ENCODE measurements at places on chromosomes 11 and 22.

DNA sequence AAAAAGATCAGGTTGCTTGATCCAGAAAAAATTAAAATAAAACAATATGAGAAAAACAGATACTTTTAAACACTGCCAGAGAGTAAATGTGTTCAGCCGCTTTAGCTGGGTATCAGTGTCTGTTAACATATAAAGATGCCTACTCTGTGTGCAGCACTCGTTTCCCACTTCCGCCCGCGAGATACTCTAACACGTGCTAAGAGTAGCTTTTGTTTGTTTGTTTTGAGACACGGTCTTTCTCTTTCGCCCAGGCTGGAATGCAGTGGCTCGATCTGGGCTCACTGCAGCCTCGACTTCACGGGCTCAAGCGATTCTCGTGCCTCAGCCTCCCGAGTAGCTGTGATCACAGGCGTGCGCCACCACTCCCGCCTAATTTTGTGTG lies 531 bp upstream of the MEN1 start:
- DNase-seq, result peak; percentile 22

- no peak for DNase-seq
Measured at GRCh38 chr22:24200619-24201212, 19.4 kb downstream of the SUSD2 start.

GRCh38 chr11:123384116-123384515 lies 46.0 kb upstream of the GRAMD1B start:
- no peak for DNase-seq

GRCh38 chr22:49203859-49204598 lies 623.6 kb downstream of the BRD1 start:
- no peak for DNase-seq

DNA sequence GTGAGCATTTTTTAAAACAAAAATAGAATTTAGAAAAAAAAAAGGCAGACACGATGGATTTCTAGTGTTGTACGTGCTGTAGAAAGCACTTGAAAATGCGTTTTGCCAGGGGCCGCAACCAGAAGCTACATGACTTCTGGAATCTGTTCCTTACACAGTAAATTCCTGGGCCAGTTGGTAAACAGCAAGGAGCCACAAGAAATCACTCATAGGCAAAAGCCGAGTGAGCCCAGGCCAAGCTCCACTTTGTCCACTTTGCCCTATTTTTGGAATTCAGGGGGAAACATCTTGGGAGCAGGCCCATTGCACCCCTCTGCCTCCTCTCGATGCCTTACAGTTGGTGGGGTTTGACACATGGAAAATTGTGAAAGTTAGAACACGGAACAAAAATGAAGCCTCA lies 4.1 kb upstream of the CELSR1 start:
- DNase-seq, result no peak

DNA sequence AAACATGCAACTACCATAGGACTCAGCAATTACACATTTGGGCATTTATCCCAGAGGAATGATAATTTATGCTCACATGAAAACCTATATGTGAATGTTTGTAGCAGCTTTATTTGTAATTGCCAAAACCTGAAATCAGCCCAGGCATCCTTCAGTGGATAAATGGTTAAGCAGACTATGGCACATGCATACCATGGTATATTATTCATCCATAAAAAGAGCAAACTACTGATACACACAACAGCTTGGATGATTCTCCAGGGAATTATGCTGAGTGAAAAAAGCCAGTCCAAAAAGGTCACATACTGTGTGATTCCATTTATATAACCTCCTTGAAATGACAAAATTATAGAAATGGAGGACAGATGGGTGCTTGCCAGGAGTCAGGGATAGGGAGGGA lies 86.7 kb downstream of the ALX4 start:
- DNase-seq, result no peak

GRCh38 chr11:17720796-17721171 lies 1.4 kb downstream of the MYOD1 start:
- no peak for DNase-seq

DNA sequence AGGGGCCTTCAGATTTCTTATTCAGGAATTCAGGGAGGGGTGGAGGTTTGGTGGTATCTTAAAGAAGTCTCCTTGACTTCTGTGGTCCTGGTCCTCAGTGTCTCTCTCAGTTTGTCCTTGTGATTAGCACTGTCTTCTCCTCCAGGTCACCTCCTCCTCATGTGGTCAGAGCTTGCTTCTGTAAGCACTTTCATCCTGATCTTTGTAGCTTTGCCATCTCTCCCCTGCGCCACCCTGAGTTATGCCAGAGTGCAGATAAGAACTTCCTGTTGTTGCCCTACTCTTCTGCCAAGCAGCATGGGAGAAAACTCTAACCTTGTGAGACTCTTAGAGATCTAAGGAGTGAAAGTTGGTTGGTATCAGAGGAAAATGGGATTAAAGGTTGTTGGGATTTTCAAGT lies 30.9 kb downstream of the MICAL2 start:
- no peak for DNase-seq

- no peak for DNase-seq
Measured at GRCh38 chr22:45776313-45776585, 104.6 kb downstream of the ATXN10 start.

DNA sequence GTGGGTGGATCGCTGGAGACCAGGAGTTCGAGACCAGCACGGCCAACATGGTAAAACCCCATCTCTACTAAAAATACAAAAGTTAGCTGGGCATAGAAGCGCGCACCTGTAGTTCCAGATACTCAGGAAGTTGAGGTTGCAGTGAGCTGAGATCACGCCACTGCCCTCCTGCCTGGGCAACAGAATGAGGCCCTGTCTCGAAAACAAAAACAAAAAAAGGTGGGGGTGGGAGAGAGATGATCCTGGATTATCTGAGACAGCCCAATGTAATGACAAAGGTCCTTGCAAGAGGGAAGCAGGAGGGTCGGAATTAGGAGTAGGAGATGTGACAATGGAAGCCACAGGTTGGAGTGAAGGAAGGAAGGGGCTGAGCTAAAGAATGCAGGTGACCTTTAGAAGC lies 87.6 kb upstream of the APOA1 start:
- no peak for DNase-seq

GRCh38 chr22:34696557-34696956 lies 369.4 kb upstream of the ISX start:
- no peak for DNase-seq

GRCh38 chr11:95152876-95153856 lies 63.5 kb downstream of the ENDOD1 start:
- DNase-seq, result no peak

- no peak for DNase-seq
Measured at GRCh38 chr11:28584992-28585391, 476.8 kb downstream of the METTL15 start.

DNA sequence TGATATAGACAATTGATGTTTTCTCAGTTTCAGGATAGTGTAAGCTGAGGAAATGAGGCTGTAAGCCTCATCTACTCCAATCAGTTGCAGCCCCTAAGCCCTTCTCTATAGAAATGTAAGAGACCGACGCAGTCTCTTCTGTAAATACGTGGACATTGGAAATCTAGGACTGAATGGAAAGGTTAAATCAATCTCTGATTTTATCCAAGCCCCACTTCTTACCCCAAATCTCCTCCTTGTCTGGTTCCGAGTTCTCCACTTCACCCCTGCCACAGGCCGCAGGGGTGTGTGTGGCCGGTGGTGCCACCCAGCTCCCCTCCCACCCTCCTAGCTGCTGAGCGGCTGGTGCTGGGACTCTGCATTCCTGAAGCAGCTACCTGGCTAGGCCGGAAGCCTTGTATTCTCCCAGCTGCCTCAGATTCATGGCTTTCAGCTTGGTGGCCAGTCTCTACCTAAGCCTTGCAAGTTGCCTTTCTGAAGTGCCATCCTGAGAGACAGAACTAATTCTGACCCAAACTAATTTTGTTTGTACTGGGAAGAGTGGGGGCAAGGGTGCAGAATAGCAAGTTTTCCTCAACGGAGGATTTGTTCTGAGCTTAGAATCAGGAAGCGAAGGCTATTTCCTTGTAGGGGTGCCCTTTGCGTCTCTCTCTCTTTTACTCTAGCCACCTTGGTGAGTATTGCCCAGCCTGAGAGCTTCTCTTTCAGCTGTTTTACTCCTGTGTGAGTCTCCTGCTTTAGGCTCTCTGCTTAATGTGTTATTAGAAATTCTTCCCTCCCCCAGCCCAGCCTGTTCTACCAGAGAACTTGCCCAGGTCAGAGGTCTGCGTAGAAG lies 749 bp downstream of the VWA5A start:
- DNase-seq, result no peak

DNA sequence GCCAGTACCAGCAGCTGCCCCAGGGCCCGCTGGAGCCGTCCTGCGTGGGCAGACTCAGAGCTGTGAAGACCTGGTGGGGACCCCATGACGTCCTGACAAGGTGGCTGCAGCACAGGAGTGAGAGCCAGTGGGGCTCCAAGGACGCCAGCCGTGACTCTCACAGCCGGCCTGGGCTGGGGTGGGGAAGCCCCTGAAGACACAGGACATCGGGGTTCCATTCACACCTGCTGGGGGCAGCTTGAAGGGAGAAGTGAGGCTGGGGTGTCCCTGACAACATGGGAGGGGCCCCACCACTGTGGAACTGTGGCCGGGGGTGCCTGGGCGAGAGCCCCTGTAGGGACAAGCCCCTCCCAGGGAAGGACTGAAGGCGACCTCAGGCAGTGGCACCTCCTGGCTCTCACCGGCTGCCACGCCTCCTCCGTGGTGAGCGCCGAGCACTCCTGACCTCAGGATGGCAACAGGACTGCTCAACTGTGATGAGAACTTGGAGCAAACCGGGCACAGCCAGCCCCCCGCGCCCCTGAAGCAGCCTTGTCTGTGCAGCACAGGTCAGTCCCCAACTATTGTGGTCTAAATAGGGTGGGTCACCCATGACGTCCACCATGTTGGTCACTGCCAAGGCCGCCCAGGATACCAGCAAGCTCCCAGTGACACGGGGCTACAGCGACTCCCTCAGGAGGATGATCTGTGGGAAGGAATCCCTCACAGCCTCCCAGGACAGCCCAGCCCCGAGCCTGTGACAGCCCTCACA lies 22.7 kb upstream of the IL17REL start:
- no peak for DNase-seq

DNA sequence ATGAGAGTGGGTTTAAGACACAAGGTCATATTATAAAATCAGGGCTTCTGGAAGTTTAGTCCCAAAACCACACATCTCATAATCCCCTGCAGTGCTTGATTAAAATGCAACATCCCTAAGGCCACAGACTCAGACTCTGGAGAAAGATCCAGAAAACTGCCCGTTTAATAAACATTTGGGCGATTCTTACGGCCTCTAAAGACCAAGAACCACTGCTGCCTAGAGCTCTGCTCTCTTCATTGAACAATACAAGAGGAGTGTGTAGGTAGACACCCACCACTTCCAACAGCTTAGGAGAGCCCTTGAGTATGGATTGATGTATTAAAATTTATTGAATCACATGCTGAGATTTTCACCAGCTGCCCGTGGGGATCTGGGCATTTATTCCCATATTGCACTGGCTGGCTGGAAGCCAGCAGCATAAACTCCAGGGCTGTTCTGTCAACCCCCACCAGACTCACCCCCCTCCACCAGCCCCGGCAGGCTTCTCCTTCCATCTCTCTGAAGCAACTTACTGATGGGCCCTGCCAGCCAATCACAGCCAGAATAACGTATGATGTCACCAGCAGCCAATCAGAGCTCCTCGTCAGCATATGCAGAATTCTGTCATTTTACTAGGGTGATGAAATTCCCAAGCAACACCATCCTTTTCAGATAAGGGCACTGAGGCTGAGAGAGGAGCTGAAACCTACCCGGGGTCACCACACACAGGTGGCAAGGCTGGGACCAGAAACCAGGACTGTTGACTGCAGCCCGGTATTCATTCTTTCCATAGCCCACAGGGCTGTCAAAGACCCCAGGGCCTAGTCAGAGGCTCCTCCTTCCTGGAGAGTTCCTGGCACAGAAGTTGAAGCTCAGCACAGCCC lies 749 bp upstream of the BEST1 start:
- no peak for DNase-seq

DNA sequence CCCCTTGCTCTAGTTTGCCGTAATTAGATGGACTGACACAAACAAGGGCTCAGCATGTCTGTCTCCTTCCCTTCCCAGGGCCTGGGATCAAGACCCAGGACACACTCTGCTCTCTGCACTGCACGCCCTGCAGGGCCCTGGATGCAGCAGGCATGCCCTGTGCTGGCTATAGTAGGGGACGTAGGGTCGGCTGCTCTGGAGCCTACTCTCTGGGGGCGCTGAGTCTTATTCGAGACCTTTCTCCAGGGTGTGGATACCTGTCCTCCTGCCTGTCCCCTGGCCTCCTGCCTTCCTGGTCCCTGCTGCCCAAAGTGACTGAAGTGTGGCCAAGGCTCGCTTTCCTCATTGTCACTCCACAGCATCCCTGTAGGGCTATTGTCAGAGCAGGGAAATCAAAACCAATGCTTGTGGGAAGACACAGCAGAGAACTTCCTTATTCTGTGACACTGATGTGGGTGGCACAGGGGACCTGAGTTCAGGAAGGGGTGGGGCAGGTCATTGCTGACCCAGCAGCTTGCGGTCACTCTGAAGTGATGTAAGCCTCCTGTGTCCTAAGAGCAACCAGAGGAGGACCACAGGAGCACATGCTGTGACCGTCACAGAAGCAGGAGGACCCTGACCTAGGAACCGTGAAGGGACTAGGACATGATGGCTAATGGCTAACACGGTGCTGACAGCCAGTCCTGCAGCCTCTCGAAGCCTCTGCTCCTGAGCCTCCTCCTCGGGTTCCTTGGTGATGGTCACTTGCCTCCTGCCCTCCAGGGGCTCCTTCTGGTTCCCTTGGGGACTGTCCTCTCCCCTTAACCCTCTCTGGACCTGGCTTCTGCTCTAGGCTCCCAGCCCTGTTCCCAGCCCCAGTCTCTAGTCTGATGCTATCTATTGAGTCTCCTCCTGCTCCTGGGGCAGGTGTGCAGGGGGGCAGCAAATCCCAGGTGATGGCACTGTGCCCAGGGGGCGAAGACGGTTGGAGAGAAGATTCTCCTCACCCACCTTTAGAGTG lies 10.3 kb downstream of the APOBEC3A start:
- no peak for DNase-seq

DNA sequence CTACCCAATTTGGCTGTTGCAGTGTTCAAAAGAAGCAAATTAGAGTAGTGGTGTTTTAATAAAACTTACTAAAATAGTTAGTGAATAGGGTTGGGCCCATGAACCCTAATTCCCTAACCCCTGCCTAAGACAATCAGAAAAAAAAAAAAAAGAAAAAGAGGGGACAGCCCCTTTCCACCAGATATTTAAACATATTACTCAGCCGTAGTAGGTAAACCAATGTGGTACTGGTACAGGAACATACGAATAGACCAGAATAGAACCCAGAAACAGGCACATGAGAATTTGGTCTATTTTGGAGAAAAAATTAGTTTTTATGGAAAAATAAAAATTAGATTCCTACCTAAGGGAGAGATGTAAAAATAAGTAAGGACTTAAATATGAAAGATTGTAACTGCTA lies 38.6 kb downstream of the MMP7 start:
- no peak for DNase-seq

GRCh38 chr11:129536338-129536737 lies 160.7 kb downstream of the BARX2 start:
- DNase-seq, result no peak

GRCh38 chr11:111996129-111996528 lies 29.1 kb upstream of the DLAT start:
- DNase-seq, result no peak

Data from activated T-cell treated with anti-CD3 and anti-CD28 coated beads for 1 hour (primary cell).